ENCODE measurements at places on chromosomes 12 and 14.

- DNase-seq = peak; percentile 56
Observed at GRCh38 chr12:7092229-7092985, at the start of gene C1R. Gene C1R, minus strand, starts transcription at chr12:7092445. Its CDS starts 57 bp downstream, at chr12:7092388.

DNA sequence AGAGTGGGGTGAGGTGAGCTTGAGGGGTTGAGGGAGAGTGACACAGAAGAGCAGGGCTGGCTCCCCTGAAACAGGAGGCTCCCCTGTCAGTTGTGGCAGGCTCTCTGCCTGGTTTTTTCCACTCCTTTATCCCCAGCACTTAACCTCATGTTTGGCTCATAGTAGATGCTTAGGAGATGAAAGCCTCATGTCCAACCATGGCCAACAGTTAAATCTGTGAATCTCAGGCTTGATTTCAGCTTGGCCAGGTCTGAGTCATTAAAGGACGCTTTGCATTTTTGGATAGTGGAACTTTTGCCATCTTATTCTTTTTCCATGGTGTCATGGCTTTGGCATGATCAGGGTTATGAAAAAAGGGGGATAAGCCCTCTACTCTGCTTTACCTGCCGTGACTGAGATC is 117.2 kb downstream of the CACNA1C start:
- no peak for DNase-seq

DNA sequence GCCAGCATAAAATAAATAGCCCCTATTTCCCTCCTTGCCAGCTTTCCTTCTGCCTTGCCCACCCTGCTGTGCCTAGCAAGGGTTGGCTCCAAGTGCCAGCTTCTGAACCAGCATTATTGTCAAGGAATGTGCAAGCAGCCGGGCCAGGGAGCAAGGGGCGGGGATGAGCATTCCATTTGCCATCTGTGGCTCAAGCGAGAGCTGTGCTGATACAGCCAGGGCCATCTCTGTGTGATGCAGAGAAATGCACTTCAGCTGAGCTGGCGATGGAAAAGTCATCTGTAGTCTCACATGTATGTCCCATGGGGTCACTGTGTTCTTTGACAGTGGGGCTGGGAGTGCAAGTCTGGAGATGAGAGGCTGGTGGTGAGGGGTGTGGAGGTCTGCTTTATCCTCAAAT is 137.3 kb downstream of the SUDS3 start:
- no peak for DNase-seq

- no peak for DNase-seq
Observed at GRCh38 chr12:9068600-9068999, 47.1 kb downstream of the A2M start.

GRCh38 chr12:52646613-52647012 is 5.4 kb downstream of the KRT2 start:
- no peak for DNase-seq

- no peak for DNase-seq
Observed at GRCh38 chr14:54261283-54261682, 135.5 kb upstream of the CDKN3 start.

GRCh38 chr12:5184186-5184585 is 140.5 kb downstream of the KCNA5 start:
- no peak for DNase-seq

DNA sequence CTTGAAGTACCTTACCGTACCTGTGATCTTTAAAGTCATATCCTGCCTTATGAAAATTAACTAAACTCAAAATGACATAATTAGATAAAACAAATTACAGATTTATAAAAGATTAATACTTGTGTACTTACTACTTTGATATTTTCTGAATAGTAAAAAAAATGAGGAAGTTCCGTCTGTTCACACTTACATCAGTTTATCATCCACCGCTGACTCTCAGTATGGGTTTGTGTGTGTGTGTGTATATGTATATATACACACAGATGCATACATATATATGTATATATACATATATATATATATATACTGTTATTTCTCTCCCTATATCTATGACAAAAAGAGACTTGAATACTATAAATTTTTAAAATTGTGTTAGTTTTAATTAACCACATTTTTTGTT is 65.0 kb upstream of the MON2 start:
- DNase-seq = no peak

- no peak for DNase-seq
Observed at GRCh38 chr14:101361451-101362433, 199.6 kb upstream of the DIO3 start.

- peak; percentile 62 for DNase-seq
Observed at GRCh38 chr12:119989731-119990381, 820 bp downstream of the BICDL1 start.

DNA sequence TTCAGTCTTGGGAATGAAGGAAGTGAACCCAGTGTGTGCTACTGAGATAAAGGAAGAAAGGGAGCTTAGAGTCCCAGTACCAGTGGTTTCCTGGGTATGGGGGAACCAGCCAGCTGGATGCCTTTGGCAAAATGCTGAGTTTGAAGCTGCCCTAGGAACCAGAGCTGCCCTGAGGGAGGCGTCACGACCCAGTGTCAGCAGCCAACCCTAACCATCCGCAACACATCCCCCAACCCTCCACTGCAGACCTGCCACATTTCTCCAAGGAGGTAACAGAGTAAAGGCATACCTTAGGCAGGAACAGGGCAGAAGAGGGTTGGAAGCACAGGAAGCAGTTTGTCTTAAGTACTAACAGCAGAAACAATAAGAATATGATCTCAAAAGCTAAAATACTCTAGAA is 28.6 kb downstream of the PRDM4 start:
- DNase-seq = no peak

- no peak for DNase-seq
Observed at GRCh38 chr12:71892059-71892458, 46.6 kb upstream of the TPH2 start.

DNA sequence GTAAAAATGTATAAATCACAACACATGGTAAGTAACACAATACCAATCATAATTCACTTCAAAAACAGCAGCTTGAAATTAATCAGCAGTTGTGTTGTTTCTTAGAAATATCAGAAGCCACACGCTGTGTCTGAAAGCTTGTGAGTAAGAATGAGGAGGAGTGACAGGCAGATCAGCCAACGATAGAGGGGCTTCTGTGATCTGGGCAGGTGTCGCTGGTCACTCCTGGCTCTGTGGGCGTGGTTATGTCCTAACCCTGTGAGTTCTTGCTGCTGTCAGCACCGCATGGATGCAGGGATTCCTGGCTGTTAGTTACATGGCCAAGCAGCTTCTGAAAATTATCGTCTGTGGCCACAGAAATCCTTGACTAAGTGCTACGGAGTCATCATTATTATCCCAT is 123.4 kb downstream of the SLC25A47 start:
- DNase-seq = no peak

- no peak for DNase-seq
Observed at GRCh38 chr12:71797531-71797930, 42.0 kb upstream of the TBC1D15 start.

DNA sequence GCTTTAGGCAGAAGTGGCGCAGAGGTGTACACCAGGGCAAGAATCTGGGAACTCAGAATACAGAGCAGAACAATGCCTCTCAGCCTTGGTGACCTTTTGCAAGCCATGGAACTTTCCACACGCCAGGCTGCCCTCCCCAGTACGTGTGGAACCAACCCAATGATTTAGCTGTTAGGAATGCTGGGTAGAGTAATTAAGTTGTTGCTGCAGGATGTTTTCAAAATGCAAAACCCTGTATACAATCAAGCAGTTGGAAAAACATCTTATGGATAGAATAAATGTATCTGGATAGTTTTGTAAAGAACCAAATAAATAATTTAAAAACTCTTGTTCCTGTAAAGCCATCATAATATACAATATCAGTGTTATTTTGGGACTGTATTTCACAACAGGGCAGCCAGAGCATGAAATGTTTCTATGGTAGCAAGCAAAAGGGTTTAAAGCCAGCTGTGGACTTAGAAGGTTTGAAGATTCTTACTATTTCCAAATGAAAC is 19.4 kb downstream of the PPP1R36 start:
- no peak for DNase-seq

GRCh38 chr14:104931771-104932675 is 7.3 kb downstream of the PLD4 start:
- no peak for DNase-seq

DNA sequence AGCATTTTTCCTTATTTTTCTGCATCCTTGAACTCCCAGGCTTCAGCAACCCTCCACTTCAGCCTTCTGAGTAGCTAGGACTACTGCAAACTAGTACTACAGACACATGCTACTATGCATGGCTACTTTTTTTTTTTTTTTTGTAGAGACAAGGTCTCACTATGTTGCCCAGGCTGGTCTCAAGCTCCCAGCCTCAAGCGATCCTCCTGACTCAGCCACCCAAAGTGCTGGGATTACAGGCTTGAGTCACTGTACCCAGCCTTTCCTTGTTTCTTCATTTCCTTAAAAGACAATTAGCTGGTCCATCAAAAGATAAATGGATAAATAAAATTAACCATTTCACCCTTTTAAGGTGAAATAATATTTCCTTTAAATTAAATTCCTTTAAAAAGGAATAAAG is 205.8 kb downstream of the SPTSSA start:
- DNase-seq = no peak

DNA sequence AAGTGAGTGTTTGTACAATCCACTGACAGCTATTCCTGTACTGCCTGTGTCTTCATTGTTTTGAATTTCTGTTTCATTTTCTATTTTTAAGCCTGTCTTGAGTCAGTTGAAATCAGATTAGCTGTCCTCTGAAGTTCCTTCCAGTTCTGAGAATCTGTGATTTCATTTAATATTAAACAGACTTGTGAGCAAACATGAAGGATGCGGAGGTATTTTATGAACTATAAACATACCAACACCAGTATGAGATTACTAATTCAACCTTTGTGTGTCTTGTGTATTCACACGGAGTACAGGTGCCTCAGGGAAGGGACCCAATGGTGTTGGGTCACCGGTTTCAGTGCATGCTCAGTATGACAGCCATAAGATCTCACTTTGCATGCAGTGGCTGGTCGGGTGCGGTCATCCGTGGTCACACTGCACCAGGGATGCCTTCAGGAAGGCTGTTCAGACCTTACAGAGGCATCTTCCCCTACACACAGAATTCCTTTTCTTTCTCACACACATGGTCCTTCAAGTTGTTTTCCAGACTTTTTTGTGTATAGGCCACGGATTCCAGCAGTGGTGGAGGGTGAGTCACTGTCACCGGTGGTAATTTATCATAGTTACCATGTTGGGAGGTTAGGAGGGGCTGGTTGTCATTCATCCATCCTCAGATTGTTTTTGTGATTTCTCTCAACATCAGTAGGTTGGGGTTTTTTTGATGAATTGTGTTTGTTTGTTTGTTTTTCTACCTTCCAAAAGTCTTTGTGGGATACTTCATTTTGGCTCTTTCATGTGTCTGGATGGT is 103.0 kb upstream of the SFSWAP start:
- DNase-seq = no peak

DNA sequence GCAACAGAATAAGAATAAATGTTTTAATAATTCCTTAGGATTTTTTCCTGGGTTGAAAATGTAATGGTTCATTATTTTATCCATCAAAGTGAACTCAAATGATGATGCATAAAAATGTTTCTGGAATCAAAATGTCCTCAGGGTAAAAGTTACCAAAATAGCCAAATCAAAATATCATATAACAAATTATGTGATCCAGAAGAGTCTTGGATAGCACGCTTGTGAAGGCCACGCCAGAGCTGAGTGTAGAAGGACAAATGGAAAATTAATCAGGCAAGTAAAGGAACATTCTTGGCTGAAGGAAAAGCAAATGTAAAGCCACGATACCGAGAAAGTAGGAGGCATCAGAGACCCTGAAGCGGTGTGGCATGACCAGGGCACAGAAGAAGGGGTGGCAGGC is 169.2 kb downstream of the CAPZA3 start:
- DNase-seq = no peak

- no peak for DNase-seq
Observed at GRCh38 chr14:79090641-79091180, 920.5 kb downstream of the NRXN3 start.

DNA sequence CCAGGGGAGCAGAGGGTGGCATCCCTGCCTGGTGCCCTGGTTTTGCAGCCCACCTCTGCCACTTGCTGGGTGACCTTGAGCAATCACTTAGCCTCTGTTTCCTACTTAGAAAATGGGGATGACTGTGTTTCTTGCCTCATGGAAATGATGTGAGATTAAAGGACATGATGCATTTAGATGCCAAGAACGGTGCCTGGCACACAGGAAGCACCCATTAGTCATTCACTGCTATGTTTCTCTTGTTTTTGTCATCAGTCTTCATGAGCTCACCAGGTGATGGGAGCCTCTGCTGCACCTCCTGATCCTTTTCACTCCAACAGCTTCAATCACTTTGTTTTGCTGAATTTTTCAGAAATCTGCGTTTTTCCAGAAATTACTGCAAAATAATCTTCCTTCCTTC is 23.6 kb upstream of the ATF1 start:
- no peak for DNase-seq

- DNase-seq = no peak
Observed at GRCh38 chr14:65281991-65282895, 130.3 kb upstream of the FUT8 start.

DNA sequence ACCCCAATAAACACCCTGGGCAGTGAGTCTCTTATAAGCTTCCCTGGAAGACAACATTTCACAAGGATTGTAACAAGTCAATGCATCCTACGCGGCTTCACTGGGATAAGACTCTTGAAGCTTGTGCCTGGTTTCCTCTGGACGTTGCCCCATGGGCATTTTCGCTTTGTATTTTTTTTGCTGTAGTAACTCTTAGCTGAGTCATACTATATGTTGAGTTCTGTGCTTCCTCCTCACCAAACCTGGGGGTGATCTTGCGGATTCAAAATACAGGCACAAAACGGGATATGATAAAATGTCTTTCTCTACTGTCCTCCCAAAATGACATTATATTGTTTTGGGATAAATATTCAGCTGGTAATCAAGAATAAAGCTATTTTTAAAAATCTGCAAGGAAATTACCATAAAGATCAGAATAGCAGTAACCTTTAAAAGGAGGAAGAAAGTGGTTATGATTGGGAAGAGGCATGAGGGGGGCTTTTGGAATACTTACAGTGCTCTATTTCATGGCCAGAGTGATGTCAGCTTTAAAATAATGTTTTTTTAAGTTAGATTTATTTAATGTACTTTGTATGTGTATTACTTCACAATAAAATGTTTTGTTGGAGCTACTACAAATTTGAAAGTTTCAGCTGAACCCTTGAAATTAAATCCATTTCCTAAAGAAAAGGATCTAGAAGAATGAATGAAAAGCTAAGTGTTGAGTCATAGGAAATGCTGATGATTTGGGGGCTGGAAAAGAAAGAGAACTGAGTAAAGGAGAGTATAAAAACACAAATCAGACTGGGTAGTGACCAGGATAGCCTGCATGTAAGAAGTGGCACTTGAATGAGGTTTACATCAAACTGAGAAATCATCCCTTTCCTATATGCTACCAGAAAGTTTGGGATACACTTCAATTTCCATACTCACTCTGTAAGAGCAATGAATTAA is 14.7 kb downstream of the BTBD7 start:
- DNase-seq = no peak

GRCh38 chr14:47365233-47365632 is 310.2 kb downstream of the MDGA2 start:
- no peak for DNase-seq
